Left renal pelvis (tissue), 4 donors: ENCODE measurements at places on chromosomes 11 and 22.

DNA sequence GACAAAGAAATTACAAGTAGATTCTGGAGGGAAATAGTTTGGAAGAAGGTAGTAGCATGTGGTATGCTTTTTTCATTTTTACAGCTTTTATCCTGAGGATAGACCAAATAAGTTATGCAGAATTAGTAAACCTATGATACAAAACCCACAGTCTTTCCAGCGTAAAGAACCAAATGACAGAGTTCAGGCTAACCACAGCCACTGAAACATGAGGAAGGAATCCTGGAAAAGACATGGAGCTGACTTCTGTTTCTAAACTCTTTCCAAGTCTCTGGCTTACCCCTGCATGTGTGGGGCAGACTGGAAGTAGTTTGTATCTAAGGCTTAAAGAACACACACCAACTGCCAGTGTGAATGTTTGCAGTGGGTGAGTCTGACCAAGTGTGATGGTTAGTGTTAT, 258.4 kb upstream of the TENM4 start:
- no peak for DNase-seq

DNA sequence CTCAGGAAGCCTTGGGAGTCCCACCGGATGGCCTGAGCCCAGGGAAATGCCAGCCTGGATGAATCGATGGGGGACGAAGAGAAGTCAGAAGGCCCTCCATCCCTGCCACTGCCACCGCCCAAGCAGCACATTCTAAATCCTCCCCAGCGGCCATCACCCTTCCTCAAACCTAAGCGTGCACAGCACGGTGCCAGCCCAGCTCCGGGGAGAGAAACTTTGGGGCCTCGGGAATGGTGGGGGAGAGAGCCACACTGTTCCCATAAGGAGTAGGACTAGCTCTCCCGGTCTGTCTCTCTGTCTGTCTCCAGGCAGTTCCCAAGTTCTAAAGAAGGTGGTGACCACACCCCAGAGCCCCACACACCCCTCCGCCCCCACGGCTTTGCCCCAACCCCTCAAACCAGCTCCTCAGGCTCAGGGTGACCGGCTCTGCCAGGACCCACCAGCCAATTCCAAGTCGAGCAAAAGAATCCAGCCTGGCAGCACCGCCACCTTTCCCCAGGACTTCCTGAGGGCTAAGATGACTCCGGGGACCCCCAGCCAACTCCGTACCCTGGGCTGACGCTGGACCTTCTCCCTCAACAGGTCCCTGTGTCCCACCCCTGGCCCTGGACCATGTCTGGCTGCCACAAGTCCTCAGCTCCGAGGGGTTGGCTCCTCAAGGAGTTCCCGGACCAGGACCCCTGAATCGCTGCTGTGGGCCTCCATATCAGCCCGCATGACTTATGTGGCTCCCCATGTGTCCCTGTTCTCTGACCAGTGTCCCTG, 2.7 kb downstream of the AHNAK start:
- DNase-seq = no peak

GRCh38 chr11:875769-876301, 33.2 kb downstream of the TSPAN4 start:
- no peak for DNase-seq

DNA sequence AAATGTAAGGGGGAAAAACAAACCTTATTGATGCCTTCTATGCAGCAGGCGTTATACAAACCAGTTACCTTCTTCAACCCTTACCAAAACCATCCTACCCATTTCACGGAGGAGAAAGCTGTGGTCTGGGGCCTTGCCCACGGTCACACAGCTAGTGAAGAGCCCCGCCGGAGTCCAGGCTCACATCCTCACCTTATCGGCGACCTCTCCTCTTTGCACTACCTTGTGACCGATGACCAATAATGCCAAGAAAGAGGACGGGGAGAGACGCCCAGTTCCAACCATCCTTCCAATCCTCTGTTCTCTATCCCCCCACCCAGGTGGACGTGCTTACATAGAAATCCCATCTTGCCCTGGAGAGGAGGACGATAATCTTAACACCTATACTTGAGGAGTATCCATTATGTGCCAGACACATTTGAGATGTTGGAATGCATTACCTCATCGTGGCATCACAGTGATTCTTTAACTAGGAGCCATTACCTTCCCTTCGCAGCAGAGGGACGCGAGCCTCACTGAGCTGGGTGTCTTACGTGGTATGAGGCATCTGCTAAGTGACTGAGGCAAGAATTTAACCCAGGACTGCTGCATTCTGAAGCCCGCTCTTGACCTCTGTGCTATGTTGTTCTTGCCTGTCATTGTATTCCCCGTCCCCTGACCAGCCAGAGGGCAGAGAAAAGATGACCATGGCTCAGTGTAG, 253.7 kb upstream of the B3GAT1 start:
- no peak for DNase-seq

DNA sequence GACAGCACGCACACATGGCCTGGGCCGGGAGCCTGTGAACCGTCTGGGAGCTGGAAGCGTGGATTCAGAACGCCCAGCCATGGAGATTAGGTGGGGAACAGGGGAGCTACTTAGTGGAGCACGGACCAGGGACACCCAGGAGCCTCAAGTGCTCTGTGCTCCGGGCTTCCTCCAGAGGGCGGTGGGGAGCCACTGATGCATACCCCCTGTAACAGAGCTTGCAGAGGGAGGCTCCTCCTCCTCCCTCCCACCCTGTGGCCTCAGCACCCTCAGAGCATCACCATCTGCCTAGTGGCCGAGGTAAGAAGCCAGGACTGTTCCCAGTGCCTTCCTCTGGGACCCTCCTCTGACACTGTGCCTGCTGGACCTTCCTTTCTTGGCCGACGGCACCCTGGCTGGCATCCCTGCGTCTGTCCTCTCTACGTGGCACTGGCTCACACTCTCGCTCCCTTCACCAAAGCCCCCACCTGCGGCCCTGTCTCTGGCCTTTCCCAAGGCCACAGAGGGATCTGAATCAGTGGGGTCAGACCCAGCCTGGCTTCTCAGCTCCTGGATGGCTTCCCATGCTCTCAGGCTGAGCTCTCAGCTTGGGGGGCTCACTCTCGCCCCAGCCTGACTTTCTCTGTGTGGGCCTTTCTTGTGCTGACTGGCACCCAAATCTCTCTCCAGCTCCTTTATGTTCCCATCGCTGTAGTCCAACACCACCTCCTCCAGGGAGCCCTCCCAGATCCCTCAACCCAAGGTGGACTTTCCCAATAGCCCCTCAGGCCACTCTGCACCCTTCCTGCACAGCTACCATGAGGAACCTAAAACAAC, 780.9 kb downstream of the BRD1 start:
- DNase-seq = no peak

DNA sequence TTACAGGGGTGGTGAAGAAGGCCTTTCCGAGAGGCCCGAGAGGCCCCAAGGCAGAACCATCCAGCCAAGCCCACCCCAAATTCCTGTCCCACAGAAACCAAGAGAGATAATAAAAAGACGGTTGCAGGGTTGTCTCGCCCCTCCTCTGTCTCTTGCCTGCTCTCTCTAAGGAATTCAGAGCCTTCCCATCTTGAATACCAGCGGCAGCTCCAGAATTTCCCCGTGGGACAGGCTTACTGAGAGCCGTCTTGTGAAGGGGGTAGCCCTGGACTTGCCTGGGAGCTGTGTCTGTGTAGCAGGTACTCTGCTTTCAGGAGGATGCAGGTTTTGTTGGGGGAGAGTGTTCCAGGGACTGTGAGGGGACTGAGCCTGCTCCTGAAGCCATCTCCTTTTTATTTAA, 9.6 kb upstream of the EIF3D start:
- DNase-seq = no peak

- no peak for DNase-seq
Measured at GRCh38 chr11:83709434-83709833, 423.3 kb upstream of the CCDC90B start.

DNA sequence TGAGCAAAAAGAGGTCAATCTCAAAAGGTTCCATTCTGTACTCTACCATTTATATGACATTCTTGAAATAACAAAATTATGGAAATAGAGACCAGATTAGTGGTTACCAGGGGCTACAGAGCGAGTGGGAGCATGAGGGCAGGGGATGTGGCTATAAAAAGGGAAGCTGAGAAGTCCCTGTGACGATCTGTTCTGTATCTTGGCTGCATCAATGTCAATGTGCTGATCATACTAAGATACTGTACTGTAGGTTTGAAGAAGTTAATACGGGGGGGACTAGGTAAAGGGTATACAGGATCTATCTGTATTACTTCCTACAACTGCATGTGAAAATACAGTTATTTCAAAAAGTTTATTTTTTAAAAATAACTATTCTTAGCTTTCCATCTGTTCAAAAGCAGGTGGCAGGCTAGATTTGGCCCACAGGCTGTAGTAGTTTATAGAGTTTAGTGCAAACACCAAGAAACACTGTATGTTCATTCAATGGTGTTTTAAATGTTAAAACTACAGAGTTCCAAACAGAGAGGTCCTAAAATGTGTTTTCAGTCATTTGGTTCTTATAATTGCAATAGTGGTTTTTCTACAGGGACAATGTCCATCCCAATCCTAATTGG, 78.2 kb downstream of the SMCO4 start:
- no peak for DNase-seq

DNA sequence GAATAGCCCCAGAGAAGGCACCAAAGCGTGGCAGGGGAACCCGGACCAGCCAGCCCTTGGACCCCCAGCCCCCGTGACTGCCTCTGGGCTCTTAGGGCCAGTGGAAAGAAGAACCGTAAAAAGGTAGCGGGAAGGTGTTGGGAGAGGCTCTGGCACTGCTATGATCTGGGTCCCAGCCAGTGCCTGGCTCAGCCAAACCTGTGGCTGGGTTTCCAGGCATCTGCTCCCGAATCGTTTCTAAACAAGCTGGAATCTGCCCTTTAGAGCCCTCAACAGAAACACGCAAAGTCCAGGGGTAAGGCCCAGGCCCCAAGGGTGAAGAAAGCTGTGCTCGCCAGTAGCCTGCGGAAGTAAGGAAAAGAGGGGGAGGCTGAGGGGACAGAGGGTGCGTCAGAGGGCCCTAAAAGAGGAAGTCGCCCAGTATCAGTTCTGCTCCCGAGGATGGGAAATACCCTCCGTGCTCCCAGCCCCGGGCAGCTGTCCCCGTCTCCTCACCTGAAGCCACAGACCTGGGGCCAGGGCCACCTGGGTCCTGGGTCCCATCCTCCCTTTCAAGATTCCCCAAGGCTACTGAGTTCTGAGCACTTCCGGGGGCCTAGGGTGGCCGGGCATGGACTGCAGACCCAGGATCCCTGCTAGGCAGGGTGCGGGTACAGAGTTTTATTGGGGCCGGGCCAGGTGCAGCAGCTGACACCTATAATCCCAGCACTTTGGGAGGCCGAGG, 24.7 kb downstream of the IL10RA start:
- DNase-seq = no peak

DNA sequence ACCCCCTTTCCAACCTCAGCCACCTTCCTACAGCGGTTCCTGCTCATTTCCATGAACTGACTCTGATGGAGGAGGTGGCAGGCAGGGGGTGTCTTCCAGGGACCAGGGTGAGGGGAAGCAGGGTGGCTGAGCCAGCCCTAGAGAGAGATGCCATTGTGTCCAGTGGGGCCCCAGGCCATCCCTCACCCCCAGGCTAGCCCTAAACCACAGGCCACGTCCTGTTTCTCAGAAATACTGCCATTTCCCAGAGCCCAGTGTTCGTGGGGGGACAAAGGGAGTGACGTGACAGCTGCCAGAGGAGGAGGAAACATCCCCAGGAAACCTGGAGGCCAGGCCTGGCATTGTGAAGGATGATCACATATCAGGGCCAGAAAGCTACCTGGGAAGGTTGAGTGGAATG, 39.5 kb downstream of the CHRDL2 start:
- DNase-seq = no peak

GRCh38 chr11:75689863-75690609, 21.2 kb upstream of the MAP6 start:
- no peak for DNase-seq

GRCh38 chr11:43934601-43935423, 7.6 kb upstream of the C11orf96 start:
- DNase-seq = no peak

DNA sequence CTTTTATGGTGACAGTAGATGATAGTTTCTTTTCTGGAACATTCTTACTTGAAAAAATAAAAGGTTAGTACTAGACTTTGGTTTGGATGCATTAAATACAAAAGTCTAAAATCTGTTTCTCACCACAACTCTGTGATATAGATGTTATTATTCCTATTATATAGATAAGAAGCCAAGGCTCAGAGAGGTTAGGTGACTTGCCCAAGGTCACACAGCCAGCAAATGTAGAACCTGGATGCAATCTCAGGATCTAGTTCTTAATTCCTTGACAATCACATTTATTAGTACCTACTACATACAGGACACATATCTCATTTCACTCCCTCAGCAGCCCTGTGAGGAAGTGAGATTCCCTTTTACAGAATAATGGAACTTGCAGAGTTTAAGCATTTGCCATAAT, 26.3 kb upstream of the SMCO4 start:
- DNase-seq = no peak

- no peak for DNase-seq
Measured at GRCh38 chr22:17218341-17218740, 894 bp downstream of the ADA2 start.

DNA sequence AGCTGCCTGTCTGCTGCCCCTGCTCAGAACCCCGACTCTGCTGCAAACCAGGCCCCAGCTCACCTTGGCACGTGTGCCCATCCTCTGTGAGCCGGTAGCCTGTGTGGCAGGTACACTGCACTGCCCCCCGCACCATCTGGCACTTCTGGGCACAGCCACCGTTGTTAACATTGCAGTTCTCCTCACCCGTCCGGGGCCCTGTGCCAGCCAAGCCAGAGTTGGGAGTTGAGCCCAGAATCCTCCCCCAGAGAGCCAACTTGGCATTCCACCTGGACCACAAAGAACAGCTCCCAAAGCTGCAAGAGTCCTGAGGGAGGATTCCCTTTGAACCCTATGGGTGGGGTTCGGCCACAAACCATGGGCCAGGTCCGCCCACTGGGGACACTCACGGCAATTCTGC, 22.5 kb downstream of the LRP4 start:
- no peak for DNase-seq

GRCh38 chr11:26964339-26964738, 29.6 kb upstream of the FIBIN start:
- DNase-seq = peak; percentile 15

DNA sequence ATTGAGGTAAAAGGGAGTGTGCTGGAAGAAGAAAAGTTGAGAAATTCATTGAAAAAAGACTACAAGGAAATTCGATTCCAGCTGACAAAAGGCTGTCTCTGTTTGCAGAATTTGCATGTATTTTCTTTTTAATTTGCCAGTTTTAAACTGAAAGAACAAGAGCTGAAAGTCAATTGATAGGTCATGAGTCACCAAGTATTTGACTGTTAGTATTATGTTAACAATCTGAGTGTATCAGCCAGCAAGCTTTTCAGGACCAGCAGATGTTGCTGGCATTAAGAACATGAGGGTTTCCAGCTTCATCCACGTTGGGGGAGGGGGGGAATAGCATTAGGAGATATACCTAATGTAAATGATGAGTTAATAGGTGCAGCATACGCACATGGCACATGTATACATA, 726.7 kb downstream of the METTL15 start:
- DNase-seq = no peak

GRCh38 chr11:66820381-66820780, 22.9 kb upstream of the RCE1 start:
- no peak for DNase-seq
